Psoas muscle (tissue), 8 donors: ENCODE measurements at places on chromosomes 12 and 14.

- H3K27ac ChIP-seq: no peak overlapping the region
- H3K4me1 ChIP-seq: no peaks in the 10 kb centered on the region
- no peak overlapping the region for H3K4me3 ChIP-seq
- DNase-seq: no peak
Observed at GRCh38 chr12:66269757-66270383, 32.4 kb upstream of the HELB start.

DNA sequence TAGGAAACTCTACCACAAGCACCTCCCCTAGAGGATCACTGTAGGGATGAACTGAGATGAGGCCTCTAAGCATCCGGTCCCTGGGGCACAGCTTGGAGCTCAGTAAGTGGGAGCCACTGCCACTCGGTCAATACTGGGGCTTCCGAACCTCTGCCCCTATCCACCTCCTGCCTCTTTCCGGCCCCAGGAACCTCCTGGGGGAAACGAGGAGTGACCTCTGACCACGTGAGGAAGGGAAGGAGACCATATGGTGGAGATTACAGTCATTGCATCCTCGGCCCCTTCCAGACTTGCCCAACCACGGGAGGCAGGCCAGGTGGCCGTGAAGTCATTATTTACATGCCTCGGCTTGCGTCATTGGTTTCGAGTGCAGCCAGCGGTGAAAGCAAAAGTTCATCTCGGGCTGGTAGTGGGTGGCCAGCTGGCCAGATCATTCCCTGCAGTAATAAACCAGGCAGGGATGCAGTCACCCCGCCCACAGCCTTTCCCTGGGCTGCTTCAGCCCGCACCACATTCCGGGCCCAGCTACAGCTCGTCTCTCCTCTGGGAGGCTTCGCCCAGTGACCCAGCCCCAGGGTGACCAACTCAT lies 65.4 kb downstream of the C14orf132 start:
- H3K27ac ChIP-seq: peak overlapping the region; percentile 41
- H3K4me3 ChIP-seq: no peak overlapping the region
- DNase-seq: peak; percentile 90
- H3K36me3 ChIP-seq: no peaks in the 10 kb centered on the region
- H3K27me3 ChIP-seq: peaks cover 19% of the 10 kb centered on the region

DNA sequence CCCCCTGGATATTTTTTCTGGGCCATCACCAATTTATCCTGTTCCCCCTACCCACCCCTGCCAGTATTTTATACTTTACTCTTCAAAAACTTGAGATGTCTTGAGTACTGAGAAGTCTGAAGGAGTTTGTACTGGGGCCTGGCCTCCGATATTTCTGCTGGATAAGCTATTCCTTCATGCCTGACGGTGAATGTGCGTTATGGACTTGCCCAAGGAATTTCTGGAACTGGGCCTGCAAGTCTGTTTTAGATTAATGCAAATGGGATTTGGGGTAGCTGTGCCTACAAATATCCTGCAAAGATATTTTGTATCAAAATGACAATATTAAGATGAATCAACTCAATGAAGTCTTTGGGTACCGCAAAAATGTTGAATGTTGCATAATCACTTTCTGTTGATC lies at the start of gene PTCSC3:
Gene PTCSC3, minus strand, starts transcription at position 199 of the 400 bp plus-strand sequence.
- no peak within 1 kb of the TSS for H3K4me3 ChIP-seq
- H3K36me3 ChIP-seq: no peaks in the 10 kb centered on the region
- no peaks in the 10 kb centered on the region for H3K27me3 ChIP-seq
- DNase-seq: no peak
- no peak within 1 kb of the TSS for H3K27ac ChIP-seq
- H3K4me1 ChIP-seq: no peaks in the 10 kb centered on the region

DNA sequence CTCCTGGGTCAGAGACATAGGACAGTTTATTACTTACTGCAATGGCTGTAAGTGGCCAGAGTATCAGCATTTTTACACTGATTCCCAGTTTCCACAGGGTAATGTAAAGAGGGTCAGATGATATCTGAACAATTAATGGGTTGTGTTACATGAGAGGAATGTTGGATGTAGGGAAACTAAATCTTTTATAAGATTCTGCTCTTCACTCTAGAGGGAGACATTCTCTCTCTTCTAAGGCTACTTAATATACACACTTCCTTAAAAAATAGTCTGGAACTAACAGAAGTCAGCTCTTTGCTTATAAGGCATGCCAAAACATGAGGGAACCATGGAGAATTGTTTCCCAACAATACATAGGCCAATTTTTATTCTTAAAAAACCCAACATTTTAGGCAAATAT lies 389.8 kb downstream of the ETNK1 start:
- no peak for DNase-seq
- H3K27me3 ChIP-seq: no peaks in the 10 kb centered on the region
- H3K4me3 ChIP-seq: no peak overlapping the region
- H3K4me1 ChIP-seq: no peaks in the 10 kb centered on the region
- H3K36me3 ChIP-seq: no peaks in the 10 kb centered on the region

DNA sequence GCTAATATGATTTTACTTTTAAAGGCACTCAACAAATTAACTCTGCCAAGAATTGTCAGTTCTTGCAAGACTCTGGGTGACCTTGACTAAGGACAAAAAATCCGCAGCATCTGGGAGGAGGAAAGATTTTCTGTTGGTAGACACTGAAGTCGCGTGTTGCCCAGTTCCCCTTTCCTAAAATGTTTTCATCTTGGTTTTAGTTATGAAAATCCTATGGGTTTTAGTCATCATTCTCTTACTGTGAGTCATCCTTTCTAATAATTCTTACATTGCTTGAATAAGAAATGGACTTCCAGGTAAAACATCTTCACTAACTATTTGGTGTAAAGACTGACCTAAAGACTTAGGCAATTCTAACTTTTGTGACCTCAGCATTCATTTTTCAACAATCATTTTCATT lies 9.1 kb downstream of the GSG1 start:
- H3K27me3 ChIP-seq: no peaks in the 10 kb centered on the region
- DNase-seq: no peak
- H3K36me3 ChIP-seq: no peaks in the 10 kb centered on the region
- H3K4me3 ChIP-seq: no peak overlapping the region
